ENCODE measurements at places on chromosomes 3 and 15. TPM values are rescaled to one million over a fixed set of nuclear protein-coding genes. Genes with fewer than 3 reads are reported as not detected.

The WDR93 gene
- not detected for total RNA-seq

The KLF15 gene
- total RNA-seq = 0.20 TPM

The OR5K2 gene
- total RNA-seq = not detected

The TRIM42 gene
- total RNA-seq = not detected

The PLSCR4 gene
- total RNA-seq = 2.7 TPM

The TGM5 gene
- total RNA-seq = 0.20 TPM

The COLQ gene
- 0.27 TPM for total RNA-seq

The HRH1 gene
- total RNA-seq = 16.7 TPM

The DGKG gene
- 20.3 TPM for total RNA-seq

The TPM1 gene
- 242 TPM for total RNA-seq

The TMCO5A gene
- total RNA-seq = not detected

The DUOXA2 gene
- not detected for total RNA-seq

The CPB1 gene
- total RNA-seq = not detected

The NPAP1 gene
- total RNA-seq = not detected

The SLC6A11 gene
- not detected for total RNA-seq

The CHST14 gene
- 19.1 TPM for total RNA-seq

The EHHADH gene
- 2.2 TPM for total RNA-seq

The PLA2G4D gene
- total RNA-seq = not detected
